Frontal cortex (tissue), 4 donors: ENCODE measurements at places on chromosomes 1 and 21. TPM values are rescaled to one million over a fixed set of nuclear protein-coding genes. Genes with fewer than 3 reads are reported as not detected.

DNA sequence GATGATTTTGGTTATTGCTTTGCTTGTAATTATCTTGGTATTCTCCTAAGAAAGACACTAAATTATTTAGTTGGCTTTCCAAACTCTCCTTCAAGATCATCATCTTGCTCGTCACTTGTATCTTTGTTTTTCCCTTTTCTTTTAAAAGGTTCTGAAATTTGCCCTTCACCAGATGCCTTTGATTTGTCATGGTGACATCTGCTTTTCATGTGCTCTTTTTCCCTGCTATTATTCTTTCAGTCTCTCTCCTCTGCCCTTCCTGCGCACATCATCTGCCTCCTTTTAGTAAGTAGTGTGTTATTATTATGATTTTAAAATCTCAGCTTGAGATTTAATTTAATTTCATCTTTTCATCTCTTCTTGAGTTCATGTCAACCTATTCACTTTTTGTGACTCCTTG is 92.1 kb downstream of the BACH1 start:
- DNase-seq = no peak

GRCh38 chr1:196152975-196153374 is 455.3 kb downstream of the KCNT2 start:
- no peak for DNase-seq

Gene LCE1D
- not detected for total RNA-seq

Gene AMY2A
- not detected for total RNA-seq
